Naive B cell (primary cell): ENCODE measurements at places on chromosomes 5 and 9.

- DNase-seq = peak; percentile 71
These were observed 2.5 kb upstream of the CDK9 start for GRCh38 chr9:127783111-127784008.

- no peak for DNase-seq
These were observed 124.5 kb downstream of the BARX1 start for GRCh38 chr9:93830606-93831005.

- DNase-seq = no peak
These were observed 22.6 kb upstream of the MAMDC2 start for GRCh38 chr9:70020991-70021571.

DNA sequence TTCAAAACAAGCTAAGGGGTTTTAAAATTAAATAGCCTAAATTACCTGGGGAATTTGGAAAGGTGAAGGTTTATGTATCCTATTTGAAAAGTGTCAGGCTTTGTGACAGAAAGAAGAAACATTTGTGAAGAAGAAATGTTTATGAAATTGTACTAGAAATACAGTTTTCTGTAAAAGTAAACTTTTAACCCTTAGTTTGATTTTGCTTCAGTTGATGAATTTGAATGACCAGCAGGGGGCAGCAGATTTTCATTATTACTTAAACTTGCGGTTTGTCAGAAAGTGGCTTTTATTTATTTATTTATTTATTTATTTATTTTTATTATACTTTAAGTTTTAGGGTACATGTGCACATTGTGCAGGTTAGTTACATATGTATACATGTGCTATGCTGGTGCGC, 58.1 kb downstream of the NNT start:
- DNase-seq = no peak

DNA sequence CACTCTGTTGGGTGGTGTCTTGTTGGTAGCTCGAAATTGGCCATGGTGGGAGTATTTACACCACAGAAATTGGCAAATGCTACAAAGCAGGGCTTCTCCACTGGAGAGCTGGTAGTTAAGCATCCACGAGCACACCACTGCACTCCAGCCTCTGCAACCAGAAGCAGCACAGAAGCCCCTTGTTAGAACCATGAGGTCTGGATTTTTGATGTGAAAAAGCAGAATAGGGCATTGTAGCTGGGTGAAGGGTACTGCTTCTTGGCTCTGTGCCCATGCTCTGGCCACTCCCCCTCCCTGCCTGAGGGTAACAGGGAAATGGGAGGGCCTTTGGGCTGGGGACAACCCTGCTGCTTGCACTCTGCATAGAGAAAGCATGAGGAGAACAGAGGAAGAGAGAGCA, 81.2 kb upstream of the UBTD2 start:
- DNase-seq = no peak

GRCh38 chr5:132428147-132428482, 58.6 kb downstream of the SLC22A5 start:
- no peak for DNase-seq

DNA sequence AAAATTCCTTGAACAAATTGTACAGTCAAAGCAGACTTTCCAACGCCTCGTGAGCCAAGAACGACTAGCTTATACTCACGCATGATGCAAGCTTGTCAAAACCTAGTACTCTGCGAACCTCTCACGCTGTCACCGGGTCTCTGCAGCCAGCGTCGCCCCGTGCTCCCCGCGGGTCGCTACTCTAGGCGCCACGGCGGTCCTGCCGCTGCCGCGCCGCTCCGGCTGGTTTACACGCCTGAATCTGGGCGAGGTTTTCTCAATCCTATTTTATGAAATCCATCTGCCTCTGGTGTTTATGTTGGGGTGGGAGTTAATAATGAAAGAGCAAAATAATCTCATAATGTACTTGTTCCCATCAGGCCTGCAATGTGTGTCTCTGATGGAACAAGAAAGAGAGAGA, 90.9 kb downstream of the SV2C start:
- DNase-seq = no peak

DNA sequence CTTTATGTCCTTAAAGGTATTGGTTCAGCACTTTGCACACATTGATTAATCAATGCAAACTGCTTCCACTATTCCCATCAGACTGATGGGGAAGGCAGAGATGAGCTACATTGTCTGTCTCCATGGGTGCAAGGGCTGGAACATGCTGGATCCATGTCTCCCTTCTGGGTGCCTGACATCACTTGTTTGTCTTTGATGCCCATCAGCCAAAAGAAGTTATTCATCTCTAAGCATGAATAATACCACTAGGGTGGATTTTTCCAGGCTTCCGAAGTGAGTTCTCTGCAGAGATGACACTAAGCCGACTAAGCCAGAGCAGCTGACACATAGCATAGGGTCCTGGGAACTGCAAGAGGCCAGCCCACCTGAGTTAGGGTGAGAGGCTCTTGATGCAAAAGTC, 8.7 kb downstream of the FGF1 start:
- DNase-seq = no peak

DNA sequence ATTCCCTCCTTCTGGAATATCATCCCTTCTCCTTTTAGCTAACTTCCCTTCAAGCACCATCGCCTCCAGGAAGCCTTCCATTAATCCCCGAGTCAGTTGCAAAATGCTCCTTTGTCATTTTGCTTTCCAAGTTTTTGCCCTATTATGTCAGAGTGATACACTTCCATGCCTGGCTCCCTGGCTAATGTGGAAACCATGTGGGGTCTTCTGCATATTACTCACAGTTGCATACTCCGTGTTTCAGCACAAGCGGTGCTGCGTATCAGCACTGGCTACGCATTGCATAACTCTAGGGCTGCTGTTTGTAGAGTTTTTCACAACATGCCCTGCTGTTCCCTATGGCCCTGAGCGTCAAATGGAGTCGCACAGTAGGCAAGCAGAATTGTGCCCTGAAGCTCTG, 1.9 kb downstream of the TEX53 start:
- no peak for DNase-seq

DNA sequence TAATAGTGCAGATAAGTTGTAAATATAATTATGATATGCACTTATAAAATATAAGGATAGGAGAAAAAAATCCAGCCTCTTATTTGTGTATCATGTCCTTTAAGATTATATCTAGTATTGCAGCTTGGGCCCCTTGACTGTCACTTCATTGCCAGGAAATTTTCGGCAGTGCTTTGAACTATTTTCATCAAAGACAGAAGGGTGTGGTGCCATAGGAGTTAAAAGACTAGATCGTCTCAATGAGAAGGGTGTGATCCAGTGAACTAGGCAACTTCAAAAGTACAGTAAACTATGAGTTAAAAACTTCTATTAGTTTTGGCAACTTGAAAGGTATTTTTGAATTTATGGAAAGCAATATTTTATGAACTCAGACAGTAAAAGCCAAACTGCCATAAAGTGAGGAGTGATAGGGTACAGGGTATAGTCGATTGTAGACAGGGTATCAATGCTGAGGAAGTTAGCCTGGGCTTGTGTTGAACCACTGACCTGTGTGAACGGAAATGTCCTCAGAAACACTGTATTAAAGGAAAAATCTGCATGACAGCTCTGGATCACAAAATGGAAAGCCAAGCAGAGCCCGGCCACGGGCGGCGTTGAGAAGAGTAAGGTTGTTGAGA, 48.6 kb upstream of the IZUMO3 start:
- no peak for DNase-seq

DNA sequence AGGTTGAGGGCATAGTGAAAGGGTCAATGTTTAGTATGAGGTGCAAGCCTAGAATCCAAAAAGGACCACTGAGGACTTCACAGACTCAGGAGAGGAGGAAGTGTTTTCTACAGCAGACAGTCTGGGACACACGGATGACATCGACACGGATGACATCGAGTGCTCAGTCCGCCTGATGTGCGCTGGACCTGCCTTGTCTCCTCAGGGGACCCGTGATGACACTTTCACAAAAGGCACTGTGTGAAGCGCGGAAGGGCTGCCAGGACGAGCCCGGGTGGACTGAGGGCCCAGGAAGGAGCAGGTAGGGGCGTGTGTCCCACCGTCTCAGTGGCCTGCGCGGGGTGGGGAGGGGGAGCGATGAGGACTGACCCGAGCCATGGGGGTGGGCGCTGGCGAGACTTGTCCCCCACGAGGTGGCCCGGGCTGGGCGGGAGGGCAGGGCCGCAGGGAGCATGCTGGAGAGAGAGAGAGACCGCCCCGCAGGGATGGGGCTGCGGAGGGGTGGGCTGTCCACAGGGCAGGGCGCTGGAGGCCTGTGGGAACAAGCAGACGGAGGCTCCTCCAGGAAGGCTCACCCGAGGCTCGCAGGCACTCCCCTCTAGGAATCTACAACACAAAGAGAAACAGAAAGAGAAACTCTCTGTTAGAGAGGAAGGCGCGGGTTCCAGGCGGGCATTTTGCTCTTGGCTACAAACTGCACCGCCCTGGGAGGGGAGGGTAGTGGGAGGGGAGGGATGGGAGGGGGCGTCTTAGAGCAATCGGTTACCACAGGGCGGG, 54.9 kb downstream of the USP20 start:
- peak; percentile 42 for DNase-seq

- DNase-seq = no peak
These were observed 62.4 kb downstream of the DMRT1 start for GRCh38 chr9:903886-904285.

DNA sequence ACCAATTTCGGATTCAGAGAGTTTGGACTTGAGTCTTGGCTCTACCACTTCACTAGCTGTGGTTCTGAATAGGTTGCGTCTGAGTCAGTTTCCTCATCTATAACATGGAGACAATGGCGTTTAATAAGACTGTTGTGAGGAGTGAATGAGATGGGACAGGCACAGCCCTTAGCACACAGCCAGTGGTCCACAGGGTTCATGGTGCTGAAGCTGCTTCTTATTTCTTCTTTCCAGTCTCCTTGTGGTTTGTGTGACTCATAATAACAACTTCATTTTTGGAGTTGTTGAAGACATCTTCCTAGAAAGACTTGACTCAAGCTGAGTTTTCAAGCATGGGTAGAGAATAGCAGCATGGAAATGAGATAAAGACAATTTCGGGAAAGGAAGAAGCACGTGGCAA, 172.6 kb upstream of the PPP2R2B start:
- DNase-seq = no peak

DNA sequence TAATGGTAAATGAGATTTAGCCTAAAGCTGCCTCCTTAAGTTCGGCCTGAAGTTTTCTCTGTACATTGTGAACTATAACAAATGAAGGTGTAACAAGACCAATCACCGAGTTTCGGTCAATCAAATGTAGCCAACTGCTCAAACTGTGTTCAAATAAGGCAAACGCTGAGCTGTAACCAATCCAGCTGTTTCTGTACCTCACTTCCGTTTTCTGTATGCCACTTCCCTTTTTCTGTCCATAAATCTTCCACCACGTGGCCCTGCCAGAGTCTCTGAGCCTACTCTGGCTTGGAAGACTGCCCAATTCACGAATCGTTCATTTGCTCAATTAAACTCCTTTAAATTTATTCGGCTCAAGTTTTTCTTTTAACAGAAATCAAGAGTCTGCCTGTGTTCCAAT, 193.5 kb upstream of the KLF9 start:
- peak; percentile 55 for DNase-seq

DNA sequence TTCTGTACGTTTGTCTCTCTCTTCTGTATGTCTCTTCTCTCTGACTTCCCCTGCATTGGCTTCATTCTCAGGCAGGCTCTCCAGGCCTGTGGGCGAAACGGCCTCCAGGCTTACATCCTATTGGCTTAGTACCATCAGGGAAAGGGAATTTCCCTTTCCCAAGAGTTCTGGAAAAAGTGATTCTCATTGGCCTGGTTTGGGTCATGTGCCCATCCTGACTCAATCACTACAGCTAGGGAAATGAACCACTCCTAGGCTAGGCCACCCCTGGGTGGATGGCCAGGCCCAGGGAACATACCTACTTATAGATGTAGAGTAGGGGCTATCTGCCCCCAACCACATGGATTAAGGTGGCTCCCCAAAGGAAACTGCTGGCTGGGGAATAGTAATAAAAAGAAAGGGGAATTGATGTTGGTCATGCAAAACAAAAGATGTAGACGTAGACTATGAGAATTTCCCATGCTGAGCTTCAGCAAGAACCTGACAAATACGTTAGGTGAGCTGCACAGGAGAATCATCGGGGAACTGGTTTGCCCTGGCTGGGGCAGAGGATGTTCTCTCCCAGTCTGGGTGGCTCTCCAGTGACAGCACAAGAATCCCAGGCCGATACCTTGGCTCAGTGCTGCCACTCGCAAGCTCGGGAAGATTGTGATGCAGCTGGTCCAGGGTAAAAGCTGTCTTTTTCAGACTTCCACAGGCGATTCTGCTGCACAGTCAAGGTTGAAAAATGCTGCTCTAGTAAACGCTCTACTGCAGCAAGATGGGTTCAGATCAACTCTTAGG, 3.7 kb upstream of the EGR1 start:
- no peak for DNase-seq

DNA sequence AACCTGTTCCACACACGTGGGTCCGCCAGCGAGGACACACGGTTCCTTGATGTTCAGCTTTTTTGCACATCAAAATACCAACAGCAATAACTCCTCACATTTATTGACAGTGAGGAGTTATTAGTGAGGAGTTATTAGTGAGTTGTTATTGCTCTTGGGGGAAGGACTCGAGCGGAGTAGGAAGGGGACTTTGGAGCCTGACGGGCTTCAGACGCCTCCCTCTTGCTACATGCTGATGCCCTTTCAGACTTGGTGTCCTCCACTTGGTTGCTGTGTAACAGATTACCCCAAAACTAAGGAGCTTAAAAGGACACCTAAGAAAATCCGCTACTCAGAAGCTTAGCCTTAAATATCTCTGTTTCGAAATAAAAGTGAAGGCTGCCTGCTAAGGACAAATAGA, 181.9 kb upstream of the MSX2 start:
- DNase-seq = no peak

- DNase-seq = no peak
These were observed 1.7 kb upstream of the PTGER4 start for GRCh38 chr5:40678026-40678425.

- DNase-seq = no peak
These were observed 241.4 kb upstream of the IL12B start for GRCh38 chr5:159571501-159572244.

GRCh38 chr5:42950116-42950455, 90.0 kb downstream of the ANXA2R start:
- DNase-seq = no peak

DNA sequence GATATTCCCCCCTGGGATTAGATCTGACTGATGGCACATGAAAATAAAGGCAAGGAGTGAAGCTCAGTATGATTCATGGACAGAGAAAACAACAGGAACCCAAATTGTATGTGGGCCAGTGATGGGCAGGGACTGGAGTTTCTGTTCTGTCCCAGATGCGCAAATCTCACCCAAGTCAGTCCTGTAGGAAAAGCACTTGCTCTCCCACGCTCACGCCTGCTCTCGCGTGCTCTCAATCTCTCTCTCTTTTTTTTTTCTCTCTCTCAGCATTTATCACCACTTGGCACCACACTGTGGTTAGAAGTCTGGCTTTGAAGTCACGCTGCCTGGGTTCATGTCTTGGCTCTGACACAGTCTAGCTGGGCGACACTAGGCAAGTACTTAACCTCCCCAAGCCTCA, 106.5 kb upstream of the LRRTM2 start:
- DNase-seq = no peak
